Hematopoietic multipotent progenitor cell treated with erythropoietin and hydrocortisone succinate and interleukin-3 and kit ligand, for 15 days (in vitro differentiated cells): ENCODE measurements at places on chromosomes 3 and 15.

GRCh38 chr15:101135532-101136166 is 116.2 kb downstream of the CHSY1 start:
- no peak for DNase-seq

- no peak for DNase-seq
Measured at GRCh38 chr3:184380627-184381260, 890 bp downstream of the CHRD start.

GRCh38 chr3:124117486-124117885 is 125.6 kb upstream of the ROPN1 start:
- no peak for DNase-seq

DNA sequence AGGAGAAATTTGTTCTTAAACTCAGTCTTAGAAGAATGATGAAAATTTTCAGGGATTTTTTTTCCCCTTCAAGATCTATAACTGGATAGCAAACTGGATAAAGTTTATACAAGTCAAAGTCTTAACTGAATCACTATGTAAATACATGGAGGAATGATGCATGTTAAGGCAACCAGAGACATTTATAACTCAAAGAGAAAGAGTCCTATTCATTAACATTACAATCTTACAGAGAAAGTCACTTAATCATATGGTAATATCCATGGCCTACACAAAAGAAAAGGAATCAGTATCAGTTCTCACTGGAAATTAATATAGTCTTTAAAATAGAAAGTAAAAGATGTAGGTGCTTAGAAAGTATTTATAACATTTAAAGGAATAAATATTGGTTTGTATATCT is 869.1 kb downstream of the TBL1XR1 start:
- DNase-seq, result no peak

DNA sequence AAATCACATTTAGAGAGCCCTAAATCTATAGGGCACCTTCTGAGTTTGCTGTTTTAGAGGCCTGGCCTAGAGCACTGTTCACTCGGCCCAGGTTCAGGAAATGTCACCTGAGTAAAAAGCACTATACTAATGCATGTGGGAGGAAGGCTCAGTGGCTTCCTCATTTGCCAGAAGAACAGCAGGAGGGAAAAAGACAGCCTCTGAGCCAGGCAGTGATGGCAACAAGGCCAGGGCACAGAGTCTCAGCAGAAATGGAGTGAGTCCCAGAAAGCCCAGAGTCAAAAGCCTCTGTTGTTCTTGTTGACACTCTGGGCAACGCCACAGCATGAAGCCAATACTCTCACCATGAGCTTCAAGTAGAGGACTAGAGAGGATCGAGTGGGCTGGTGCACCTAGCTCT is 25.9 kb downstream of the LTF start:
- no peak for DNase-seq

DNA sequence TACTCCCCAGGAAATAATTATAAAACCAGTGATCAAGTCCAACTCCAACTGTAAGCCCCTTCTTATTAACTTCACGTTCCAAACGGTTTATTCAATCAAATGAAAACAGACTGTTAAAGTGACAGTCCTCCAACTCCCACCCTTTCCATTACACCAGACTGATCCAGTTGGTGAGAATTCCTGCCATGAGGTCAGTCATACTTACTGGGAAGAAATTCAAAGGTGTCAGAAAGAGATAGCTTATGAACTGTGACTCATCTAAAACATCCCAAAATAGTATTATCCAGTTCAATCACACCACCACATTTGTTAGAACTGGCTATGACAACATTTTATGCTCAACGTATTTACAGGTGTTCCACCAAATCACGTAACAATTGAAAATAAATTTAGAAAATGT is 19.5 kb downstream of the SMARCC1 start:
- no peak for DNase-seq

DNA sequence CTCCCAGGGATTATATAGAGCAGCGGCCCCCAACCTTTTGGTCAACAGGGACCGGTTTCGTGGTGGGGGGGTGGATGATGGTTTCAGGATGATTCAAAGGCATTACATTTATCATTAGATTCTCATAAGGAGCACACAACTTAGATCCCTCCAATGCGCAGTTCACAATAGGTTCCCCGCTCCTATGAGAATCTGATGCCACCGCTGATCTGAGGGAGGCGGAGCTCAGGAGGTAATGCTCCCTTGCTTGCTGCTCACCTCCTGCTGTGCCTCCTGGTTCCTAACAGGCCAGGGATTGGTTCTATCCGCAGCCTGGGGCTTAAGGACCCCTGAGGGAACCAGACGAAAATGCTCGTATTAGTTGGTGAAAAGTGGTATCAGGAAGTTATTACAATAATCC is 1.3 kb upstream of the HACD2 start:
- peak; percentile 54 for DNase-seq

DNA sequence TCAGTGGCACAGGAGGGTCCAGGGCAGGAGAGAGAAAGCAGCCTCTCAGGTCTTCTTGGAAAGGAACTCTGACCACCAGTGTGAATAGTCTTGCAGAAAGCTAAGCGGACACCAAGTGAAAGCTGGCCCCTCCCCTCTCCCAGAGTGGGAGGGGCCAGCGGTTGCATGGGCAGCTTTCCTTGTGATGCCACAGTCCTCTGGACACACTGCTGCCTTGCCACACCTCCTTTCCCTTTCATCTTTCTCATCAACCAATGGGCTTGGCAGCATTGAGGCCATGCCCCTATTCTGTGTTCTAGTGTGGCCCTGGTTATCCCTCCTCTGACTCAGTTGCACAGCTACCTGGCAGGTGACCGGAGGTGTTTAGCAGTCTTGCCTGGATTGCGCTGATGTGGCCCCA is 49.7 kb upstream of the GOLGA6B start:
- no peak for DNase-seq

GRCh38 chr3:9078561-9079240 is 115.4 kb upstream of the RAD18 start:
- no peak for DNase-seq

DNA sequence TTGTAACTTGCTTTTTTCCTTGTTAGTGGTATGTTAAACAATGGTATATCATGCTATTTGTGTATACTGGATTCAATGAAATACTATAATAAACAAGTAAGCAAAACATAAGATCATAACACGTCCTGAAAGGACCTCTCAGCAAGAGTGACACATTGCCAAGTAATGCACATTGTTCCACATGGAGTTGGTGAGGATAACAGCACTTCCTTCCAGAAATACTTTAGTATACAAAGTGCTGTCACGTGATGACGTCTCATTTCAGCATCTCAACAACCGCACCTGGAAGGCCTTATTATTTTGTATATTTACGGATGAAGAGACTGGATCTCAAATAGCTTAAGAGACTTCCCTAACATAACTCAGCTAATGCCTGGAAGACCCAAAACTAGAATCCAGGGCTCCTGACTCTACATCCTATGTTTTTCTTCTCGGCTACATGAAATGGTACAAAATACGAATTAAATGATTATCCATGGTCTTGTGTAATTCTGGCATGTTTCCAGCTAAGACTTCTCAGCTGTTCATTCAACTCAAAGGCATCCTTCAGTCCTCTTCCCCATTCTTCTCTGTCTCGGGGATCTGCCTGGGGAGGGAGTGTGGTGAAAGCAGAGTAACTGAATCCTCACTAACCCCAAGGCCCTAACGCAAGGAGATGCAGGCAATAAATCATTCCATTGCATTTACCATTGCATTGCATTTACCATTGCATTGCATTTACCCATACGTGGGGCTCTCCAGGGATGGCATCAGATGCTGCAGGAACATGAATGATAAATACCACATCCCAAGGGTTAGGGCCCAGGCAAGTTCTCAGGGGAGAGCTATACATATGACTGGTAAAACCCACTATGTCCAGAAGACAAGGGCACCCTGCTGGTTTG is 79.2 kb downstream of the LIPC start:
- no peak for DNase-seq

GRCh38 chr3:27357665-27358258 is 11.4 kb downstream of the NEK10 start:
- DNase-seq, result peak; percentile 4

- DNase-seq, result no peak
Measured at GRCh38 chr15:42165106-42165505, 8.7 kb upstream of the PLA2G4F start.

DNA sequence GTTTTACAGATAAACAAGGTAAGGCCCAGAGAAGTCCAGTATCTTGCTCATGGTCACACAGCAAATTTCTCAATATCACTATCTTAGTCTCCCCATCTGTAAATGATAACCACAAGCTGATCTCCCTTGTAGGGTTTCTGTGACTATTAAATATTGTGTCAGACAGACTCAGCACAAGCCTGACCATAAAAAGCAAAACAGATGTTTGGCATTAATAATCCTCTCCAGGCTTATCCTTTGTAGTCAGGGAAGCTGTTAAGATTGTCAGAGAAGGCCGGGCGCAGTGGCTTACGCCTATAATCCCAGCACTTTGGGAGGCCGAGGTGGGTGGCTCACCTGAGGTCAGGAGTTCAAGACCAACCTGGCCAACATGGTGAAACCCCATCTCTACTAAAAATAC is 173.2 kb upstream of the PRICKLE2 start:
- no peak for DNase-seq

GRCh38 chr3:116181159-116181558 is 264.1 kb downstream of the LSAMP start:
- DNase-seq, result no peak

GRCh38 chr3:188964957-188965356 is 206.8 kb upstream of the TPRG1 start:
- no peak for DNase-seq

DNA sequence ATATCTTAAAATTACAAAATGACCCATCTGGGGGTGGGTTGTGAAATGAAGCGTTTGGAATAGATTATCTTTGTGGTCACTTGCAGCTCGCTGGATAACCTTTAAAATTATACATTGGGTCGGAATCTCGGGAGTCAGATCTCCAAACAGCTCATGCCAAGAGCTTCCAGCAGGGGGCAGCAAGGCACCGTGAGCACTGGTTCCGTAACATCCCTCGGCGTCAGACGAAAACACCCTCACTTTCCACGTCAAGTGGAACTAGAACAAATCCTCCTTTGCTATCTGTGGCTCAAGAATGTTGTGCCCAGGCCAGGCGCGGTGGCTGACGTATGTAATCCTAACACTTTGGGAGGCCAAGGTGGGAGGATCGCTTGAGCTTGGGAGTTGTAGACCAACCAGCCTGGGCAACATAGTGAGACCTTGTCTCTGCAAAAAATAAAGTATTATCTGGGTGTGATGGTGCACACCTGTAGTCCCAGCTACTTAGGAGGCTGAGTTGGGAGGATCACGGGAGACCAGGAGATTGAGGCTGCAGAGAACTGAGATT is 31.1 kb downstream of the UMPS start:
- DNase-seq, result peak; percentile 80

DNA sequence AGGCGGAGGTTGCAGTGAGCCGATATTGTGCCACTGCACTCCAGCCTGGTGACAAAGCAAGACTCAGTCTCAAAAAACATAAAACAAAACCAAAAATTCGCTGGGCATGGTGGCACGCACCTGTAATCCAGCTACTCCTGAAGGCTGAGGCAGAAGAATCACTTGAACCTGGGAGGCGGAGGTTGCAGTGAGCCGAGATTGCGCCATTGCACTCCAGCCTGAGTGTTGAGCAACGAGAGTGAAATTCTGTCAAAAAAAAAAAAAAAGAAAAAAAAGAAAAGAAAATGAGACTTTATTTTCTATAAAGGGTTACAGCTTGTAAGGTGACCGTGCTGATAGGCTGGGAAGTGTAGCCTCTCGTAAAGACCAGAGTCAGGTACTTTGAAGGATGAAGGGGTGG is 6.0 kb upstream of the HACD3 start:
- no peak for DNase-seq

GRCh38 chr3:114241262-114241661 is 3.9 kb upstream of the ZNF80 start:
- DNase-seq, result peak; percentile 6

DNA sequence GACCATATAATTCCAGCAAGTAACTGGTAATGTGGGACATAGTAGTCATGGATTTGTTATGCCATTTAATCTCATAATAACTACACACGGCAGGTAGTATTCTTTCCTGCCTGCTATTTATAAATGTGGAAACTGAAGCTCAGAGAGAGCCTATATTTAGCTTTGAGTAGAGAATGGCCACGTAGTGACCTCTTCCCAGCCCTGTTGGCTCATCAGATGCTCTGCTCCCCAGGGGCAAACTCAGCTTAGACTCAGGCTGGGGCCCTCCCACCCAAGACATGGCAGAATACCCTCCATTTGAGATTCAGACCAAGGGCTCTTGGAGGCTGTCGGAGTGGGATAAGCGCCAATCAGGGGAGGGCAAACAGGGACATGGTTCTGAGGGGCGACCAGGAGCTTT is 17.3 kb upstream of the HDAC11 start:
- no peak for DNase-seq

GRCh38 chr15:54322341-54322740 is 344.1 kb downstream of the UNC13C start:
- no peak for DNase-seq

- DNase-seq, result no peak
Measured at GRCh38 chr3:197746801-197747237, 2.9 kb upstream of the FYTTD1 start.

DNA sequence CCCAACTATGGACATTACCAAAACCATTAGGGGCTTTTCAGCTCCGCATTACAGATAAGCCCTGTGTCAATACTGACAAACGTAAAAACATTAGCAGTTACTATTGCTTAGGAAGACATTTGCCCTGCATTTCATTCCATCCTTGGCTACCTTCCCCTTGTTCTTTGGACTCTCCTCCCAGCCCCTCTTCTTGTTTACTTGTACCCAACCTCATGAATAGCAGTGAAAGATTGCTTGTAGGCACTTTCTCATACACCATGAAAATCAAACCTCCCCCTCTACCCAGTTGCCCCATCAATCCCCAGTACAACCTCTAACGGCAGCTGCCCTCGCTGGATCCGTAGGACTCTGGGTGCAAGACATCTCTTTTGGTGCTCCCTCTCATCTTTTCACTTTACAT is 16.9 kb upstream of the FAM107A start:
- DNase-seq, result no peak

GRCh38 chr3:2603692-2604289 is 505.1 kb downstream of the CNTN4 start:
- no peak for DNase-seq

DNA sequence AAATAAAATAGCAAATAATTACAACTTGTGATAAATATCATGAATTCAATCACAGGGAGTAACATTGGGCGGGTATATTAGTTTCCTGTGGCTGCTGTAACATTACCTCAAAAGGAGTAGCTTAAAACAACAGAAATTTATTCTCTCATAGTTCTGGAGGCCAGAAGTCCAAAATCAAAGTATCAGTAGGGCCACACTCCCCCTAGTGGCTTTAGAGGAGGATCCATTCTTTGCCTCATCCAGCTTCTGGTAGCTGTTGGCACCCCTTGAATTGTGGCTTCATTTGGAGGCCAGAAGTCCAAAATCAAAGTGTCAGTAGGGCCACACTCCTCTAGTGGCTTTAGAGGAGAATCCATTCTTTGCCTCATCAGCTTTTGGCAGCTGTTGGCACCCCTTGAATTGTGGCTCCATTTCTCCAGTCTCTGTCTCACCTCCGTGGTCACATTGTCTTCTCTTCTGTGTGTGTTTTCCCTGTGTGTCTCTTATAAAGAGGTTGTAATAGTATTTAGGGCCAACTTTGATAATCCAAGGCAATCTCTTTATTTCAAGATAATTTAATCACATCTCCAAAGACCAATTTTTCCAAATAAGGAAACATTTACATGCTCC is 3.1 kb upstream of the CFAP20DC start:
- peak; percentile 70 for DNase-seq
